ENCODE measurements at places on chromosomes 5 and 9.

DNA sequence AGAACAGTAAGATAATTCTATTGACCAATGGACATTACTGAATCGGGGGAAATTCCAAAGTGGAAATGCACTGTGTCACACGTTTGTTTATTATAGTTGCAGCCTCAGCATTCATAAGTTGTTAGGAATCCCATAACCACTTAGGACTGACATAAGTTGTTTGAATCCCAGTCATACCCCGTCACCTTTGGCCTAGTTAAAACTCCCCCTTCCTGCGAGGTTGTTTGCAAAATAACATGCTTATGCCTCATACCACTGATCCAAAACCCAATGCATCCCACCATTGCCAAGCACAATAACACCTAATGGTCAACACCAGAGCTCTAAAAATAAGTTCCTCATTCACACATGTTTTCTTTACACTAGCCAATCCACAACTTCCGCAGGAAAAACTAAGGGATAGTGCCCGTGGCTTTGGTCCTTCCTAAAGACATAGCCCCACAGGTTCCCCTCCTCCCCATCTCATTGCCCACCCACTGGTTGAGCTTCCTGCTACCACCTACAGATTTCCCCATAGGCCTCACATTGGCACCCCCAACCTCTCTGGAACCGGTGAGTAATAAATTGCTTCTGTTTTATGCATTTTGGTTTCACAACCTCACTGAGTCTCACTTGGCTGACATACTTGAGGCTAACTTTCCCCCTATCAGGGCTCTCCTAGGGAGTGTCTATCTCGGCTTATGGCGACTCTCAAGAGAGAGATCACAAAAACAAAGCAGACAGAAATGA, 42.3 kb upstream of the MUSK start:
- no peak for DNase-seq

DNA sequence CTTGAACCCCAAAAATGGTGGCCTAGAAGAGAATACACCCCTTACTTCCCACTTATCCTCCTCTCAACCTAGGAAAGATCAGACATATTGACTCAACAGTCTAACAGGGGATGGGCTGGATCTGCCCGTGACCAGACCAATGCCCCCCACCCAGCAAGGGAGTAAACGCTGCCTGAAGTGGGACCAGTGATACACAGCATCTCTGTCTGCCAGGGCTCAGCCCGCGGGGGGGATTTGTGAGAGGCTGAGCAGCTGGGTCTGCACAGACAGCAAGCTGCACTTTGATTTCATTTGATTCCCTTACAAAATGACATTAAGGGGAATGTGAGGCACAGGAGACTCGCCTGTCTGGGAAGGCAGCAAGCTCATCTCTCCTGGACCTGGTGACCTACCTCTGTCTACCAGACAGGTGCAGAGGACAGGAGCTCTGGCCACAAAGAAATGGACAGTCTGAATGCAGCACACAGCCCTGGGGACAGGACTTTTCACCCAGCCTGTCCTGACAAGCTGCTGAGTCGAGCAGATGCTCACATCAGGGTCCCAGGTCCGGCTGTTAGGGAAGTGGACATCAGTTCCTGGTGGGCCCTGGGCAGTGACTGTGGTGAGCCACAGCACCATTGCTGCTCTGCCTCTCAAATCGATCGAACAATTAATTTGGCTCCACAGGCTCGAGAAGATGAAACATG, 79.9 kb downstream of the RGS3 start:
- DNase-seq, result no peak

DNA sequence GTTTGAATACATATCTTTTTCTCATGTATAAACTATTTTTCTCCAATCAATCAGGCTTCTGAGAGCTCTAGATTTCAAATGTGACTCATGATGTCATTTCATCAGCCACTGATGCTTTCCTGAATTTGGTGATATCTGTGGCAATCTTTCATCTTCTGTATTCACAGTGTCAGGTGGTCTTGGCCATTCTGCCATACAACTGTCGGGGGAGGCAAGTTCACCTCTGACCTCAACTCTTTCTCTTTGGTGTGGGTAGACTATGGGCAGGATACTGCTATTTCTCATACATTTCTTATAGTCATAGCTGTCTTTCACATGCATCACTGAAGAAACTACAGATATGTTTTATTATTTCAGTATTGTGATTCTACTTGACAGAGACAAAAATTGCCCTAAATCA, 414.1 kb upstream of the MEF2C start:
- DNase-seq, result no peak

DNA sequence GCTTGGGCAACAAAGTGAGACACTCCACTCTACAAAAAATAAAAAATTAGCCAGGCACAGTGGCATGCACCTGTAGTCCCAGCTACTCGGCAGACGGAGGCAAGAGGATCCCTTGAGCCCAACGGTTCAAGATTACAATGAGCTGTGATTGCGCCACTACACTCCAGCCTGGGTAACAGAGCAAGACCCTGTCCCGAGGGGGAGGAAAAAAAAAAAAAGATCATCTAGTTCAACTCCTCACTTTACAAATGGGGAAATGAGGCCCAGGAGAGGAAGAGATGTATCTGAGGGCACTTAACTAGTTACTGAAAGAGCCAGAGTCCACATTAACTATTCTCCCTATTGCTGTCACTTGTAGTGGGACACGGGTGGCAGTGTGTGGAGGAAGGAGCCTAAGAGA, 13.8 kb downstream of the PDCL start:
- no peak for DNase-seq

- no peak for DNase-seq
These were observed 34.4 kb downstream of the MACROH2A1 start for GRCh38 chr5:135364421-135365262.

DNA sequence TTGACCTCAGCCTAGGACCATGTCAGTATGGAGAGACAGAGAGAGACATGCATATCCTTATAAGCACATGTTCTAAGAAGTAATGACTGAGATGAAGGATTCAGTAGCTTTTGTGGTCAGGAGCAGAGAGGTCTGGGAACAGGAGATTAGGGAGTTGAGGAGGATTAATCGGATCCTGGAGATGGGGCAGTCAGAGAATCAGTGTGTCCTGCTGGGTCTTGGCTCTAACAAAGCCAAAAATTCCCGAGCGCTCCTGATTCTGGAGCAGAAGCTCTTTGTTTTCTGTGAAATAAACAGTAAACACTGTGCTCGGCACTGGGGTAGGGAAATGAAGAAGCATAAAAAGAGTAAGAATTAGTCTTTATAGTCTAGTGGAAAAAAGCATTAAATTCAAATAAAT, 520.0 kb upstream of the CLINT1 start:
- no peak for DNase-seq

Data from Kasumi-1 (cell line).